ENCODE measurements at places on chromosomes 1 and 21. TPM values are rescaled to one million over a fixed set of nuclear protein-coding genes. Genes with fewer than 3 reads are reported as not detected.

Gene THEM5
- not detected for total RNA-seq

Gene ELAPOR1
- total RNA-seq: 0.57 TPM

Gene MRPS14
- total RNA-seq: 29.4 TPM

Gene LCE1E
- not detected for total RNA-seq

Gene FAM177B
- total RNA-seq: not detected

Gene NTMT2
- total RNA-seq: not detected

Gene S100A1
- total RNA-seq: 0.30 TPM

DNA sequence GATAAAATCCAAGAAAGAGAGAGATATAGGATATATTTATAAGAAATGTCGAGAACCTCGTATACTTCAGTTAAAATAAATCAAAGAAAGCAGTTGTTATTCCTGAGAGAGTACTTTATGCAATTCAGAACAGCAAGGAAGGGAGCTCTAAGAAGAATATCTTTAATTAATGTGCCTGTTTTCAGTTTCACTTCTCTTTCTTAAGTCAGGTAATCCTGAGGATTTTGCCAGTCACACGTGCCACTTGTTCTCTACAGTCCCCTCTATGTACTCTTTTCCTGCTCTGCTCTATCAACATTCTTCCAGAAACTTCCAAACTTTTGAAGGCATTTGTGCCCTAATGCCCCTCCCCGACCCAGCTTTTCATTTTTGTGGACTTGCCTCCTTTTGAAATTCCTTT, 211.9 kb downstream of the AKT3 start:
- no peak for DNase-seq

DNA sequence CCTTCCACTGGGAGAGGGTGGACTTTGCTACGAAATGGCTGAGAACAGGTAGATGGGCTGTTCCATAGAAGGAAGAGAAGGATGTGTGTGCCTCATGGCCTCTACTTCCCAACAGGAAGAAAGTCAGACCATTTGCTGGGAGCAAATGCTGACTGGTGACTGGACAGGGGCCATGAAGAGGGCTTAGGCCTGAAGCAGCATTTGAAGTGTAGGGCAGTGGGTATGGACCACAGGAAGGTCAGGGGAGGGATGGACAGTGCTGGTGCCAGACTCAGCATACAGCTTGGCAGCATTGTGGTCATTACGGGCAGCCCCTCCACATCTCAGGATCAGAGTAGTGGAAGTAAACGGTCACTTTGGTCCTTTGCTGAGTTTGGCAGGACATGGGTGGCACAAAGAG, 275.7 kb downstream of the MATN1 start:
- no peak for DNase-seq

GRCh38 chr1:90713741-90714509, 3.2 kb downstream of the BARHL2 start:
- DNase-seq: no peak

- no peak for DNase-seq
Observed at GRCh38 chr1:107990606-107991005, 25.6 kb upstream of the VAV3 start.

DNA sequence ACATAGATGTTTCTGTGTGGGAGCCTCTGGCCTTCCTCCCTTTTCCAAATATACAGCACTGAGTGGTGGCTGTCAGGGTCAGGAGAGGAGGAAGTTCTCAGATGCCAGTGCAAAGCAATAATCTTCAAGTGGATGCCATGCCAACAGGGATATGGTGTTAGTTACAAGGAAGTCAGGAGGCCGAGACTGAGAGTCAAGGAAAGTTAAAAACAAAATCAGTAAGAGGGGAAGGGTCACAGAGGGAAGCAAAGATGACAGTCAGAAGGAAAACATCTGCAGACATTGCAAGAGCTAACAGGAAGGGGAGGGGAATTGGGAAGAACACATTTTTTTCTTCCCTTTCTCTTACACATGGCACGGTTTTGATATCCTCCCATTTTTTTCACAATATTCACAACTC, 691.4 kb downstream of the ADGRL2 start:
- no peak for DNase-seq

DNA sequence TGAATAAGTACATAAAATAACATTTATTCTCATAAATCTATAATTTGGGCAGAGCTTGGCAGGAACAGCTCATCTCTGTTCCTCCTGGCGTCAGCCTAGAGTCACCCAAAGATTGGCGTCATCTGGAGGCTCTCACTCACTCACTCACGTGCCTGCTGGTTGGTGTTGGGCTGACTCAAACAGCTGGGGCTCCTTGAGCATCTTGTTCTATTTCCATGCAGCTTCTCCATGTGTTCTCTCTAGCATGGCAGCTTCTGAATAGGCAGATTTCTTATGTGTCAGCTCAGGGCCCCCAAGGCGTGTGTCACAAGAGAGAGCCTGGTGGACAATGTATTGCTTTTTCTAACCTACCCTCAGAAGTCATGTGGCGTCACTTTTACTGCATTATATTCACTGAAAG, 70.6 kb upstream of the RAB3GAP2 start:
- DNase-seq: no peak

- DNase-seq: no peak
Observed at GRCh38 chr1:164440232-164440631, 118.8 kb upstream of the PBX1 start.

DNA sequence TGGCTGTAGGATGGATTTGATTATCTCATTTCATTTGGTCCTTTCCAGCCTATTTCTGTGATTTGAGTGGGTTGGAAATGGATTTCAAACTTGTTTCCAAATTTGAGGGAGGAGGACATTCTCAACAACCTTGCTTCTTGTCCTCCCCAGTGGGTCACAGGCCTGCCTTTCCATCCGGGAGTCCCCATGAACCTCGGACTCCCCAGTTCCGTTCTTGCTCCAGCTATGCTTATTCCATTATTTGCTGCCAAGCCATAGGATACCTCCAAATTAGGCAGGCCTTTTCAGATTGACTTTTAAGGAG, 97.8 kb downstream of the DUSP10 start:
- no peak for DNase-seq

GRCh38 chr1:43443197-43443946, 10.4 kb downstream of the HYI start:
- DNase-seq: no peak

DNA sequence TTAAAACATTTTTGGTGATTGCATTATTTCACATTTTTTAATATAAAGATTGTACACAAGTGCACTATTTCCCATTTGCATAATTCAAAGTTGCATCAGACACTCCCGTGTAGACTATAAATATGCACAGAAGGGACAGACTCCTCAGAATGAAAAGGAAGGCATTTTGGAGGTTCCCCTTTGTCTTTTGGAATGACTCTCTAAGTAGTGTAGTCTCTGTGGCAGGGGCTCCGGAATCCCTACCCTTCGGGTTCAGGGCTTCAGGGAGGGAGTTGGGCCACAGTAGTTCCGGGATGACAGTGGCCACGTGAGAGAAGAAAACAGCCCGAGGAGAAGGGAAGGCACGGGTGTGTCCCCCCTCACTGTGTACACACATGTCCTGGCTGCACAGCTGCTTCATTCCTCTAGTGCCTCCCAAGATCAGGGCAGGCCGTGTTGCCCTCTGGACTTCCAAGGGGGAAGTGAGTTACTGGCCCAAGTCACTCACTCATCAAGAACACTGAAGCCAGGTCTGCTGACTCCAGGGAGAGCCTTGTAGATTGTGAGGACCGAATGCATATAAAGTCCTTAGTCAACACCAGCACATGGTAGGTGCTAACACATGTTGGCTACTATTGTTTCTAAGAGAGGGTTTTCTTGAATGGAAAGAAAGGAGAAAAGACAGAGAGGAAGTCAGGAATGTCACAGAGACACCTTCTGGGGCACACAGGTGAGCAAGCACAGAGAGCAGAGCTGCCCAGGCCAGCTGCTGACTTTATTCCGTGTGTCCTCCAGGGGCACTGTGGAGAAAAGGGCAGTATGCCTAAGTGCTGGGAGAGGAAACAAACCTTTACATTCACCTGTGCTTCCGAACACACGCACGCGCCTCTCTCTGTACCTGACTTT, 39.8 kb downstream of the LHX4 start:
- DNase-seq: no peak

GRCh38 chr1:216910081-216910840, 187.0 kb upstream of the ESRRG start:
- DNase-seq: no peak

DNA sequence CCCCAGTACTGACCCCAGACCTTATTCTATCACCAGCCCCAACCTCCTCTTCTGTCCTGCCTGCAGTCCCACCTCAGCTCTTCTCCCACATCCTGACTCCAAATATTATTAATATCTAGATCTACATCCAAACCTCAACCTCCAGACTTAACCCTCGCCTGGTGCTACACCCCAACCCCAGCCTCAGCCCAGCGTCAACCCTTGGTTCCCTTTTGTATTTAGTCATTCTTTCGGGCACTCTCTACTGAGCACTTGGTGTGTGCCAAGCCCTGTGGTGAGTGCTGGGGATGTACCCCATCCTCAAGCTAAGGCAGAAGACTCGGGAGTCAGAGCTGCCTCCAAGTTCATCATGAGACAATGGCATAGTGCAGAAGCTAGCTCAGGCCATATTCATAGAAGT, 1.1 kb downstream of the SHISAL2A start:
- DNase-seq: no peak

DNA sequence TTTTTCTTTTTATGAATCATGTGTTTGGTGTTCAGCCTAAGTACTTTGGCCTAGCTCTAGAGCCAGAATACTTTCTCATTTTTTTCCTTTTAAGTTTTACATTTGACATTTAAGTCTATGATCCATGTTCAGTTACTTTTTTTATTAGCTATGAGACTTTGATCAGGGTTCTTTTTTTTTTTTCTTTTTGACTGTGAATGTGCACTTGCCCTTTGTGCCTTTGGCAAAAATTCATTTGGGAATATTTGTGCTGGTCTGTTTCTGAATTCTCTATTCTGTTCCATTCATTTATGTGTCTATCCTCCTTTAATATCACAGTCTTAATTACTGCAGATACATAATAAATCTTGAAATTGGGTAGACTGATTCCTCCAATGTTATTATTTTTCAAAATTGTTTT, 93.8 kb downstream of the MAP3K21 start:
- no peak for DNase-seq

GRCh38 chr1:185912504-185912903, 178.3 kb downstream of the HMCN1 start:
- no peak for DNase-seq

DNA sequence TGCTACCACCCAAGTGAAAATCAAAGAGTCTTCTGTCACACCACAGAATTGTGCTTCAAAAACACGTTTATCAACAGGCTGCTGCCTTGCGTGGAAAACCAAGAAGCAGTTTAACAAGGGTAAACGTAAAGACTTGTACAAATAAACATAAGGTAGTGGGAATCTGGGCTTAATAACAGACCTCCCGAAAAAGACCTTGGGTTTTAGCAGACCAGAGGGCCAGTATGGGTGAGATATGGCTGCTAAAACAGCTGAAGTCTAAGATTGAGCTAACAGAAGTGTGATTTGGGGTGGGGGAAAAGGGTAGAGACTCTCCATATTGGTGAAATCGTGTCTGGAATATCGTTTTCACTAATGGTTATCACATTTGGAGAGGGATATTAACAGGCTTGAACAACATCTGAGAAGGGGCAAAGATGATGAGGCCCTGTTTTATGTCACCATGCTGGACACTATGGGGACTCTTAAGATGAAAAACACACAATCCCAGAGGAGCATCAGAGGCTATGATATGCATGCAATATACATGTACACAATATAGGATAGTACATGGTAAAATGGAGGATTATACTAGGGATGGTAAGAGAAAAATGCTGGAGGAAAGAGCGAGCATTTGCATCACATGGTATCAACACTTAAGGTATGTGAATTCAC, 1.4 kb downstream of the MOV10 start:
- no peak for DNase-seq

GRCh38 chr1:177088966-177089365, 75.5 kb downstream of the ASTN1 start:
- no peak for DNase-seq

Data from HCT116 (cell line).